ENCODE measurements at places on chromosomes 1 and 21.

GRCh38 chr1:235866205-235866912 is at the start of gene LYST:
LYST (minus strand) TSS chr1:235866906; CDS start chr1:235830417, 36,489 bp downstream.
- DNase-seq = peak; percentile 25

DNA sequence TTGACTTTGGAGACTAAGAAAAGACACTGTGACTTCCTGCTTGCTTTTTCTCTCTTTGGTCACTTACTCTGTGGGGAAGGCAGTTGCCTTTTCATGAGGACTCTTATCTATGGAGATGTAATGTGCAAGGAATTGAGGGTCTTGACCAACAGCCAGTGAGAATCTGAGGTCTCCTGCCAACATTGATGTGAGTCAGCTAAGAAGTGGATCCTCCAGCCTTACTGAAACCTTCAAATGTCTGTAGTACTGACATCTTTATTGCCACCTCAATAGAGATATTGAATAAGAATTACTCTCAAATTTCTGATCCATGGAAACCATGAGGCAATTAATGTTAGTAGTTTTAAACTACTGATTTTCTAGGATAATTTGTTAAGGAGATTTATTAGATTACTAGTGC is 598.4 kb downstream of the ADGRL2 start:
- DNase-seq = no peak

DNA sequence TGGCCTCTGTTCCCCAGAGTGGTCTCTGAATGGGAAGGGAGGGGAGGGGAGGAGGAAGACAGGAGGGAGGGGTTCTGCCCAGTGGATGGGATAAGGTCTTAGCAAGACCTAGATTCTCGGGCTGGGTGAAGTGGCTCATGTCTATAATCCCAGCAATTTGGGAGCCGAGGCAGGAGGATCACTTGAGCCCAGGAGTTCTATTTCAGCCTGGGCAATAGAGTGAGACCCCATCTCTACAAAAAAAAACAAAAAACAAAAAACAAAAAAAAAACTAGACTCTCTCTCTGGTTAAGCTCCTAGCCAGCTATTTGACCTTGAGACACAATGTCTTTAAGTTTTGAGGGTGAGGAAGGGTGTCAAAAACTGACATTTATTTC is 11.4 kb downstream of the UQCRHL start:
- DNase-seq = no peak

GRCh38 chr21:35921471-35921870 is 138.9 kb downstream of the SETD4 start:
- no peak for DNase-seq

DNA sequence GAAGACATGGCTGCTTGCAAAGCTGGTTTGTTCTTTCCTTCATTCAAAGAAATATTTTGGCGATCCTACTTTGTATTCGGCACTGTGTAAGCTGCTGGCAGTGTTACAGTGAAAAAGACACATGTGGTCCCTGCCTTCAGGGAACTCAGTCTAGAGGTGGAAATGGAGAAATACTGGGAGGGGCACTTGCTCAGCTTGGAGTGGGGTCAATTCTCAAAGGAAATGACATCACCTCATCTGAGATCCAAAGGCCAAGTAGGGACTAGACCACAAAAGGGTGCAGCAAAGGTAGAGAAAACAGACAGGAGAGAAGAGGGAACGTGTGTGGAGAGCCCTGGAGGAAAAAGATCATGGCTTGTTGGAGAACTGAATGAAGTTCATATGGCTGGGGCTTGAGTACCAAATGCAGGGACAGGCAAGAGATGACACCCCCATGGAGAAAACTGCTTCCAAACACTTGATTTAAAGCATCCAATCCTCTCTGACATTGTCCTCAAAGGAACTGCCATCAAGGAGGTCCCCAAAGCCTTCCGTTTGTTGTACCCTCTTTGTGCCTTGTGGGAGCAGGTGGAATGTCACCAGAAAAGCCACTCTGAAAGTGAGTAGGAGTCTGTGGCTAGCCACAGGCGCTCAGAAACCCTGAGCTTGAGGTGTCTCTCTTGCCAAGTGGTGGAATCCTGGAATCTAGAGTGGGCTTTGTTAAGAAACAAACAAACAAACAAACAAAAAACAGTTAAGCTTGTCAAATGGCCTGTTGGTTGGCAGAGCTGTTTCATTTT is 48.3 kb upstream of the TDRD10 start:
- DNase-seq = no peak

GRCh38 chr1:229253151-229253974 is 17.5 kb upstream of the RAB4A start:
- DNase-seq = no peak

GRCh38 chr1:245298781-245299180 is 144.0 kb downstream of the KIF26B start:
- no peak for DNase-seq

DNA sequence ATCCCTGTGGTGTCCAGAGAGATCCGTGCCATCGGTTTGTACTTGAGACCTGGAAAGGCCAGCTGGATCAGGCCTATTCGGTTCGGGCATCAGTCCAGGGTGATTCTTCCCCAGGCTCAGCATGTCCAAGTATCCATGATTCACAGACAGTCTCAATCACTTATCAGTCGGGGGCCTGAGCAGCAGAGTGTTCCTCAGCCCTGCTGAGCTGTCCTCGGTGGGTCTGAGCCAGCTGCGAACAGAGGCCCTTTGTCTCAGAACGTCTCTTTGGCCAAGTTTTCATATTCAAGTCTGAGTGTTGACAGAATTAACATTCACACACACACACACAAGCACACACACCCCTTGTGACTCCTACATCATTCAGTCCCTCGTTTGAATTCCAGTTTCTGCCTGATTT is 33.4 kb upstream of the OSBPL9 start:
- DNase-seq = no peak

GRCh38 chr1:167244244-167244643 is 23.6 kb downstream of the POU2F1 start:
- no peak for DNase-seq

DNA sequence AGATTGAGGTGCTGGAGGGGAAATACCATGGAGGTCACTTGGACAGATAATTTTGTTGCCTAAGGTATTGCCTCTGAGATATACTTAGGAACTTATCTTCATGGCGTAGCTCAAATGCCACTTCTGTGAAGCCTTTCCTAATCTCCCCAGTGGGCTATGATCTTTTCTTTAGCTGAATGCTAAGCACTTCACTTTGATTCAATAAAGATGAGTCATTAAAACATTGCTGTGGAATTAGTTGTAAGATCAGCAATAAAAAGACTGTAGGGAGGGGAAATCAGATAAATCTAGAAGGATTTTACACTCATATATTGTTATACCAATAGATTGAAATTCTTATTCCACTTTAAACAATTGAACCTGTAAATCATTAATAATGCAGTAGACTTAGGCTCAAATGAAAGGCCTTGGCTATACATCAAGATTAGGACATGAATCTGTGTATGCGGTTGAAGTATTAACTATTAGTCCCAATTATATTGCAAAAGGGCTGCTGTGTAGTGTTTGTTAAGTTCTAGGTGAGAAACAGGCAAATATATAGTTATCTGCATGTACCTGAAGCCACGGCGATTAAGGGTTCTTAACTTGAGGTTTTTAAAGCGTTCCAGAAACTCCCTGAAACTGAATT is 19.2 kb upstream of the MAGOH start:
- DNase-seq = no peak

- DNase-seq = peak; percentile 13
Measured at GRCh38 chr1:15501208-15502032, 22.6 kb downstream of the CASP9 start.

- no peak for DNase-seq
Measured at GRCh38 chr1:91349524-91349923, 55.1 kb downstream of the HFM1 start.

GRCh38 chr1:6868660-6869380 is 83.6 kb downstream of the CAMTA1 start:
- no peak for DNase-seq

DNA sequence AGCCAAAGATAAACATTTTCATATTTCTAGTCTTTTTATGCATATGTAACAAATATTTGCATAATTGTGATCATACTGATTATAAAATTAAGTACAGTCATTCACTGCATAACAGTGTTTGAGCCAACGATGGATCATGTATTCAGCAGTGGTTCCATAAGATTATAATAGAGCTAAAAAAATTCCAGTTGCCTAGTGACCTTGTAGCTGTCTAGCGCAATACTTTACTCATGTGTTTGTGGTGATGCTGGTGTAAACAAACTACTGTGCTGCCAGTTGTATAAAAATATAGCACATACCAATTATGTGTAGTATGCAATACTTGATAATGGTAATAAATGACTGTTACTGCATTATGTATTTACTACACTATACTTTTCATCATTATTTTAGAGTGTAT is 2.1 kb upstream of the S100A10 start:
- no peak for DNase-seq

All from stimulated activated CD8-positive, alpha-beta memory T cell treated with anti-CD3 and anti-CD28 coated beads, Interleukin-7, amount 100 ng/mL, for 1 hour (primary cell).